ENCODE measurements at places on chromosomes 2 and 18.

DNA sequence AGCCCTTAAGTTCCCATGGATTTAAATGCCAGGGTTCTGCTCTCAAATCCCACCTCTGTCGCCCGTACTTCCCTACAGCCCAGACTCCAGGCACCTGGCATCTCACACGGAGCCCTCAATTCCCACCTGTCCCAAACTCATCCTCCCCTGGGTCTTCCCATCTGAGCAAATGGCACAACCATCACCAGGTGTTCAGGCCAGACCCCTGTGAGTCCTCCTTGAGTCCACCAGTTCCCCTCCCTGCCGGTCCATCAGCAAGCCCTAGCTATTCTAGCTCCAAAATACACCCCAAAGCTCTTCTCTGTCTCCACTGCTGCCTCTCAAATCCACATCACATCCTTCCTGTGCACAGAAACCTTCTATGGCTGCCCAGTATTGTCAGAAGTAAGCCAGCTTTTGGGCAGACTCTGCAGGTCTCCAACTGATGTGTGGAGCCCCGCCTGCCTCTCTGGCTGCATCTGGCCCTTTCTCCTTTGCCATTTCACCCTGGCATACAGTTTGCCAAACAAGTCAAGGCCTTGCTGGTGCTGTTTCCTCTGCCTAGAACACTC lies 67.7 kb downstream of the DNMT3A start:
- peak; percentile 69 for DNase-seq

DNA sequence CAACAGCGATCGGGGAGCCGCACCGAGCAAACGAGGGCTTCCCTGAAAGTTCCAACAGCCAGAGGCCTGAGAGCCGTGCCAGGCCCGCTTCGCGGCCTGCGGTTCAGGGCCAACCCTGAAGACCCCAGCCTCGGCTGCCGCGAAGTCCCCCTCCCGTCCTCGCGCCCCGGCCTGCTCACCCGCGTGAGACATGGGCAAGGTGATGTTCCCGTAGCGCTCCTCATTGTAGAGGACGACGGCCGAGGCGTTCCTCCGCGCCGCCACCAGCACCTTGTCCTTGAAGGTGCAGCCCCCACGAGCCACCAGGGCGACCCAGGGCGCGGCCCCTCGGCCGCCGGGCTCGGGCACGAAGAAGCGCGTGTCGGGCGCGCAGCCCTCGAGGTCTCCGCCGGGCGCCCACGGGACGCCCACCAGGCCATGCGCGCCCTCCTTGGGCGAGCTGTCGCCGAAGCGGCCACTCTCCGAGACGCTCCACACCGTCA lies 510 bp downstream of the RNF149 start:
- DNase-seq = peak; percentile 81

DNA sequence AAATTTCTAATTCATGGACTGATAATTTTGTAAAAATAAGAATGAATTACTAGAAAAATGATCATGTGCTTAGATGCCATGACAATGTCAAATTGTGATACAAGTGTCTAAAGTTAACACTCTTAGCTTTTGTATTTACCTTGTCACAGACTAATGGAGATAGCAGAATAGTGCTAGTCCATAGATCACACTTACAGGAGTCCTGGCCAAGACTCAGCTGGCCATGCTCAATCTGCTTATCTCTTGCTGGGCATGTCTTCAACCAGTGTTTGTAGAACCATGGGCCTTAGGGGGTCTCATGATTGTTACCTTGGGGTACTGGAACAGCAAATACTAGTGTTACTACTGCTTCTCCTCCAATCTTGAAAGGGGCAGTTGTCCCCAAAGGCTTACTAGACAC lies 44.0 kb downstream of the TET3 start:
- DNase-seq = no peak

DNA sequence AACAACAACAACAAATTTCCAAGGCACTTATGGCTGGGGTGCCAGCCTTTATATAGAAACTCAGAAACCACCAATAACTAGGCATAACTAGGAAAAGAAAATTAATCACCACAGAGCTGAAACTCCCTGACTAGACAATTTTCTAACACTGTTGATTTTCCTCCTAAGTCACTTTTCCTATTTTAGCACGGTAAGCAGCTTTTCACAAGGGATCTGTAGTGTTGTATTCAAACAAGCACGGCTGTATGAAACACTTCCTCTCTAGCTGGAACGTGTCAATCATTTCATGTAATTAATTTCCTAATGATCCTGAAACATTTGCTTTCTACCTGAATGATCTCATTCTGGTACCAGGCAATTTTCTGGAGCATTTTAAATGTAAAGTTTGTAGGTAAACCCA lies 645.0 kb downstream of the IRS1 start:
- no peak for DNase-seq

- no peak for DNase-seq
Observed at GRCh38 chr2:6919901-6920742, 2.9 kb downstream of the RNF144A start.

DNA sequence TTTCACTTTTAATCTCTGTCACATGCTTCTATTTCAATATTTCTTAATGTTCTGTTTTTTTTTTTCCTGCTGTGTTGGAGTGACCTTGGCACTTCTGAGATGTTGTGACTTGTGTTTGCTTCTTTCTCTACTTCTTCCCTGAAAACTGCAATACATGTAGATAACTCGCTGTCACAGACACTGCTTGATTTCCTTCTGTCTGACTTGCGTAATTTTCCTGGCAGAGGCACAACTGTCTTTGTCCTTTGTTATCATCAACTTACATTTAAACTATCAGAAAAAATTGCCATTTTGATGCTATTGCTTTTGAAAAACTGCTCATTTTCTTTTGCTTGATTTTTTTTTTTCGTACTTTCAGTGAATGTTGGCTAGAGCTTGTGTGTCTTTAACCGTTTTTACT lies 69.0 kb downstream of the BABAM2 start:
- no peak for DNase-seq

DNA sequence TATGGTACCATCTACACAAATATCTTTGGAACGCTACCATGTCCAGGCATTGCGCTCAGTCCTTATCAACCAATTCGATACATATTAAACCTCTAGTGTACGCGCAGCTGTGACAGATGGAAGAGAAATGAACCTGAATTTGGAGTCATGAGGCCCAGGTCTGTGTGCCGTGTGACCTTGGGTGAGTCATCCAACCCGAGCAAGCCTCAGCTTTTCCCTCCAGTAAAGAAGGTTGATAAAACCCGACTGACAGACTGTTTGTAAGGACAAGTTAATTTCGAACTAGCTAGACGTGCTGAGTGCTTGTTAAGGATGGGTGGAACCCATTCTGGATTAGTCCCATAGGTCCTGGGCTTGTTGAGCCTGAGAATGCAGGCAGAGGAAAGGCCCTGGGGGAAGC lies 28.2 kb downstream of the GREB1 start:
- no peak for DNase-seq

Data from activated CD8-positive, alpha-beta memory T cell treated with anti-CD3 and anti-CD28 coated beads for 24 hours (primary cell).